ENCODE measurements at places on chromosomes 3 and 15. TPM values are rescaled to one million over a fixed set of nuclear protein-coding genes. Genes with fewer than 3 reads are reported as not detected.

- DNase-seq: peak; percentile 52
Observed at GRCh38 chr3:168096210-168096652, 507 bp upstream of the GOLIM4 start.

DNA sequence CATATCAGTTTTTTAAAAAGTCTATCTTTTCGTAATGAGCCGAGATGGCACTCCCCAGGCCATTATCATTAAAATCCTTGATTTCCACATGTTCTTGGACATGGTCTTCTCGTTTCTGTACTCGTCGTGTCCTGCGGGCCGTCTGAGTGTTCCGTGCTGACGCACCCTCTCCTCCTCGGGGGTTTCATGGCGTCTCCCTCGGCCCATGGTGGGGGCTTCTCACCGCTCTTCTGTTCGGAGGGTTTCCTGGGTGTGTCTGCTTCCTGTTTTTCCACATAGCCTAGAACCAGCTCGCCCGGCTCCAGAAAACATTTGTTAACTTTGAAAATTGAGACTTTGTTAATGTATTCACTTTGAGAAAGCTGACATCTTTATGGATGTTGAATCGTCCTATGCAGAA lies 92.7 kb downstream of the VGLL4 start:
- no peak for DNase-seq

- no peak for DNase-seq
Observed at GRCh38 chr3:150945226-150946032, 27.1 kb downstream of the CLRN1 start.

GRCh38 chr3:185866555-185866954 lies 41.7 kb upstream of the IGF2BP2 start:
- DNase-seq: no peak

Gene C3orf70
- 19.0 TPM for total RNA-seq
